A172 (cell line): ENCODE measurements at places on chromosomes 7 and 10.
A peak's percentile ranks its signal among the peaks of the same experiment; 100 is the strongest.

DNA sequence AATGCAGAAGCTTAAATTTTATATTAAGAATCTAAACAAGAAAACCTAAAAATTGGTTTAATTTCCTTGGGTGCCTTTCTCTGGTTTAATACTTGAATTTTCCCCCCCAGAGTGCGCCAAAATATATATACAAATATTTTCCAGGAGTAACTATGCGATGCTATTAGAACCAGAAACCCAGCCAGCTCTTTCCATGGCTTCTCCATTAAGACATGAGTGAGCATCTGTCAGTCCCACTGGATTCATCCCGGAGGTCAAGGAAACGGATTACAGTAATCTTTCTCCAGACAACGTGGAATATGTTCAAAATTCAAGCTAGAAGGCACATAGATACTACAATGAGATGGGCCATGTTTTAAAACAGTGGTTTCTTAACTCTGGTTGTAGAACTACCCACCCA is 148.8 kb downstream of the TAX1BP1 start:
- no peak for DNase-seq

DNA sequence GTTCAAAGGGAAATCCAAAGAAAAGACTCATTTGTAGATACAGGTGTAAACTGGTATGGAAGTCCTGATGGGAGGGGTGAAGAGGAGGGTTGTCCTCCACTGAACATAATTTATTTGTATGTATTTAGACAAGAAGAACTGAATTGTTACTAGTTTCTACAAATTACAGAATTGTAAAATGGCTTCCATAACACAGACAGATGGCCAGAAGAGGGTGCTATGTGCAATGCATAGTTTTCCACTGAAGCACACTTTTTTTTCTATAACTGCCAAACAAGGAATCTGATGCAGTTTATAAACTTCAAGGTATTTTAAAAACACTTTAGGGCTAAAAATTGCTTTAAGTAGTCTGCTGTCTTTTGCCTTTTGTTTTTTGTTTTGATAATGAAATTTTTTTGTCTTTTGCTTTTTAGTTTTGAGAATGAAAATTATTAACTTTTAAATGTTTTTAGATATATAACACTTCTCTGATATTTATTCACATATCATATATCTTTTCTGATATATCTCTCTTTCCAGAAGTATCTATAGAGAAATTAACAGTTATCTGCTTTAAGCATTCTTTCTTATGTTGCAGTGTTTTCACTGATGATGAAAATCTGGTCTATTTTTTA is 58.5 kb downstream of the PHYHIPL start:
- peak; percentile 32 for DNase-seq

GRCh38 chr7:159141660-159142059 is 3.0 kb downstream of the VIPR2 start:
- no peak for DNase-seq

DNA sequence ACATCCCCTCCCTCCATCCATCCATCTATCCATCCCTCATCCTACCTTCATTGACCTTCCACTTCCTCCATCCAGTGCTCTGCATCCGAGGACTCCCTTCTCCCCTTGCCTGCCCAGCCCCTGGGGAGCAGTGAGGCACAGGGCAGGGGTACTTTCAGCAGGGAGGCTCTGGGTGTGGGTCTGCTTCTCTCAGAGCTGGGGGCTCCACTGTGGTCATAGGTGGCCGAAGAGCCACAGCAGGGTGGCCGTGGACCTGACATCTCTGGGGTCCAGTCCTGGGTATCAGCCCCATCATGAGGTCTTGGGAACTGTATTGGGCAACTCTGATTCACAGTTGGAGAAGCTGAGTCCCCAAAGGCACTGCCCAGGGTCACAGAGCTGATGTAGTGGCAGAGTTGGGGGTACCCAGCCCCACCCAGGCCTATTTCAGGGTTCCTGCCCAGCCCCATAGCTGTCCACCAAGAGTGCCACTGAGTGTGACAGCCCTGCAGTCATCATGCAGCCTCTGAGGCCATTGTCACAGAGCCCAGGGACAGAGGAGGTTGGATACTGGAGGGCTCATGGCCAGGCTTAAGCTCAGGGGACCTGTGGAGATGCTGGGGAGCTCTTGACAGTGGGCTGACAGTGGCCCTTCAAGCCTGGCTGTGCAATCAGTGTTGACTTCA is 35.3 kb upstream of the DPYSL4 start:
- no peak for DNase-seq

DNA sequence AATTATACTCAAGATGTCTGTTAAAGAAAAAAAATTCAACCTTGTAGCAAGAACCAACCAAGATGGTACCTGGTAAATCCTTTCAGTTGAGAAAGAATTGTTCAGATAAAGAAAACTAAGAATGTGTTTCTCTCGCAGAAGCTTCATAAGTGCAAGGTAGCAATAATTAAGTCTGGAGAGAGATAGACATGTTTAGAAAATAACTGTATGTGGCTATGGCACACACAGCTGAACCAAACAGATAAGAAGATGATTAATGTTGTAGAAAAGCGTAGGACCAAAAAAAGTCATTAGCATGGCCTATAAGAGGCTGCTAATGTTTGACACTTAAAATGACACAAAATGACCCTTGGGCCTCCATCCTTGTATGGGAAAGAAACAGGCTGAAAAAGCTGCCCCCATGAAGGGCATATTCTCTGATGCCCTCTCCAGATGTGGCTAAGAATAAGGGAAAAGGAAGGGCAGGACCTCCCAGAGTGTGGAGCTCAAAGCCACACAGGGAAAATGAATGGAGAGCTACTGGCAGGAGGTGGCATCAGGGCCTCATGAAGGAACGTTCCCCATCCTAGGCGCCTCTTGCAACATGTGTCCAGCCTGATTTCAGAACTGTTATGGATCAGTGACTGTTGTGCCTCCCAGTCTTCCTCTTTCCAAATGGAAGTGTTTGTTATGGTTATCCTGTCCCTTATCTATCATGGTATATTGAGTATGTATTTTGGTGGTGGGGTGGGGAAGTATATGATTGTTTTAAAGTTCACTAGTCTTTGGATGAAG is 30.7 kb downstream of the TLL2 start:
- DNase-seq = no peak

- no peak for DNase-seq
Measured at GRCh38 chr7:46206476-46207060, 285.5 kb upstream of the IGFBP3 start.

GRCh38 chr7:139734395-139734794 is 43.4 kb downstream of the HIPK2 start:
- DNase-seq = peak; percentile 71

GRCh38 chr7:77862691-77863090 is 64.1 kb downstream of the PHTF2 start:
- DNase-seq = no peak

DNA sequence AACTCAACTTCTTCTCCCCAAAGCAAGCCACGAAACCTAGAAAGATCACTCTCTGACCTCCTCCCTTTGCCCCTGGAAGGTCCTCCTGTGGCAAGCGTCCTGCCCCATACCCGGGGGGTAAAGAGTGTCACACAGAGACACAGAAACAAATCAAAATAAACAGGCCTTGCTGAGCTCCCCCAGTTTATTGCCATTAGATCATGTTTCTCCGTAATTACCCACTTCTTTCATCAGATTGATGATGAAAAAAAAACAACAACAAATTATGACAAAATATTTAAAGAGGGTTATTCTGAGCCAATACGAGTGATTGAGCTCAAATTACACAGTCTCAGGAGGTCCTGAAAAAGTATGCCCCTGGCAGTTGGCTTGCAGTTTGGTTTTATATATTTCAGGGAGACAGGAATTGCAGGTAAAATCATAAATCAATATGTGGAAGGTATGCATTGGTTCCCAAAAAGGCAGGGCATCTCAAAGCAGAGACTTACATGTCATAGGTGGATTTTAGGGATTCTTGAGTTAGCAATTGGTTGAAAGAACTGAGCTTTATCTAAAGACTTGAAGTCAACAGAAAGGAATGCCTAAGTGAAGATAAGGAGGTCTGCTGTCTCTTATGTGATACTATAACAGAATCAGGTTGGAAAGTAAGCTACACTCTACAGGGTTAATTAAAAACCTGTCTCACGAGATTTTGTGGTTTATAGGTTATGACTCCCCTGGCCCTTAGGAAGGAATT is 86.2 kb downstream of the APBB1IP start:
- peak; percentile 53 for DNase-seq

DNA sequence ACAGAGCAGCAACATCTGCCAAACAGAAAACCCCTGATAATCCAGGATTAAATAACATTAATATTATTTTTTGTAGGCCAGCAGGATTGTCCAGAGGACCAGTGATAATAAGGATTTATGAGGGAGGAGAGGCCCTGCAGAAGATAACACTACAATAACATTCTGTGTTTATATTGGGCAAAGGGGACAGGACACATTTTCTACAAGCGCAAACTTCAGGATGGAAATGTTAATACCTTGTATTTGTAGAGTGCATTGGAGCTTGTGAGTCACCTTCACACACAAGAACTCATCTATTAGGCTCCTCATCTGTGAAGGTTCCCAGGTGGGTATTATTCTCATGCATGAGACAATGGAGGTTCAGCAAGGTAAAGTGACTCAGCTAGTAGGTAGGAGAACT is 51.0 kb downstream of the BAMBI start:
- DNase-seq = no peak

DNA sequence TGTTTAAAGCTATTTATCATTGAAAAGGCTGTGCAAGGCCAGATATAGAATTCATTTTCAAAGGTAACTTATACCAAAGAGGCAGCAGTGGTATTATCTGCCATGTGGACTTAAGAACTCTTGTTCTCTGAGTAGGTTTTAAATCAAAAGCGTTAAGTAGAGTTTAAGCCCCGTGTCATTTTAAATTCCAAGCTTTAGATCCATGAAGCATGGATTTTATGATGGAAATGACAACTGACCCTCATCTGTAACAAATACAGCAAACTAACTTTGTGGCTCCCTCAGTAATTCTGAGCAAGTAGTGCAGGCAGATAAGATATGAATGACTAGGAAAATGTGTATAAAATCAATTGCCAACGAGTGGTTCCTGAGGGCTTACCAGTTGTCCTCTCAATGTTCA is 247.0 kb downstream of the WDR11 start:
- no peak for DNase-seq

DNA sequence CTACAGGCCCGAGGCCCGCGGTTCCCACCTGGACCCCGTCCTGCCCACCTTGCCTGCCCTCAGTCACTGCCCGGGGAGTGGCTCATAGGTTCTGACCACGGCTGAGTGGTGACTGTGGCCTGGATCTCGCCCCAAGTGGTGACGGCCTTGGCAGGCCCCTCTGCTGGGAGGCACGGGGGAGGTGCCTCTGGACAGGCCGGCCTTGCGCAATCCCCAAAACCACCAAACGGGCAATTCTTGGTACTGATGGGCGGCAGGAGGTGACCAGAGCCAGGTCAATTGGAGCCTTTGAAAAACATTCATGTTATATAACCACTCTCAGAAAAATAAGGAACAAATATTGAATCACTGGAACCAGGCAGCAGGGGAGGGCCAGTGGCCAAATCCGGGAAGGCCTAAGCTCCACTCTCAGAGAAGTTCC is 83.4 kb downstream of the PRKAG2 start:
- no peak for DNase-seq

DNA sequence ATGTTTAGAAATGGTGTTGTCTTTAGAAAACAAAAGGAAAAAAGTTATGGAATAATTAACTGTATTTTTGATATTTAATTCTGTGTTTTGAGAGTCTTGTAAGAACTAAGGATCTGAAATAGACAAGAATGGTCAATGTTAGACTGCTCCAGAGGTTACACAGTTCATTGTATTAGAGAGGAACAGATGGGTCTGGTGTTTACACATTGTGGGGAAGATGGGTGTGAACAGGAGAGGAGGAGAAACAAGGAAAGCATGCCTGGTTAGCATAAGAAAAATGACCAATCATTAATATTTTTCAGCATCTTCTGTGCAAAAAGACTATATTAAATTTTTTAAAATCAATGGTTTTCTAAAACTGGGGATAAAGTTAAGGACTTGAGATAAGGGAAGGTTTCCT is 11.9 kb downstream of the MEOX2 start:
- no peak for DNase-seq

GRCh38 chr10:17247210-17247609 is 19.2 kb downstream of the VIM start:
- DNase-seq = no peak

GRCh38 chr10:4219901-4220300 is 434.9 kb upstream of the KLF6 start:
- no peak for DNase-seq
